ENCODE measurements at places on chromosomes 4 and X. TPM values are rescaled to one million over a fixed set of nuclear protein-coding genes. Genes with fewer than 3 reads are reported as not detected.

The SPANXD gene
- not detected for total RNA-seq

The BST1 gene
- 18.5 TPM for total RNA-seq

The PAGE2B gene
- not detected for total RNA-seq

The PRDM5 gene
- total RNA-seq, result 4.5 TPM

The AMBN gene
- total RNA-seq, result not detected

The SORCS2 gene
- 4.7 TPM for total RNA-seq

The TRPC5OS gene
- total RNA-seq, result not detected

The ARSJ gene
- 6.3 TPM for total RNA-seq

The GPM6B gene
- total RNA-seq, result not detected

The VGLL1 gene
- total RNA-seq, result not detected

The LARP1B gene
- 15.9 TPM for total RNA-seq

The LUZP4 gene
- not detected for total RNA-seq

The MAGEA8 gene
- total RNA-seq, result not detected

The PDZD4 gene
- total RNA-seq, result 3.2 TPM

The NLGN3 gene
- total RNA-seq, result 0.94 TPM

The FHIP1A gene
- 0.22 TPM for total RNA-seq

The CT45A1 gene
- not detected for total RNA-seq
